ENCODE measurements at places on chromosomes 11 and 22.

DNA sequence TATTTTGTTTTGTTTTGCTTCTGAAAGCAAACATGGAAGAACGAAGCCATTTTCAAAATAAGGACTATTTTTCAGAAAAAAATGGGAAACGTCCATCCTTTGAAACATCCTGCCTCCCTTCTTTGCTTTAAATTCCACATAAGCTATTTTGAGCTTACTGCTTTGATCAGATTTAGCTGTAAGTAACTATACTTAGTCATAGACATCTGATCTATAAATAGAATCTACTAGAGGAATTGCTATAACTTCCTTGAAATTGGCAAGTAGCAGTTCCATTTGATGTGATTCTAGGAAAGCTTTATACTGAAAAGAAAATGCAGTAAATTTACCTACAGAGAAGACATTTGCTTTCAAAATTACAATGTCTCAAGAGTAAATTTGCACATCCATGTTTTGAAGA lies 305.8 kb downstream of the TTC28 start:
- no peak for DNase-seq

DNA sequence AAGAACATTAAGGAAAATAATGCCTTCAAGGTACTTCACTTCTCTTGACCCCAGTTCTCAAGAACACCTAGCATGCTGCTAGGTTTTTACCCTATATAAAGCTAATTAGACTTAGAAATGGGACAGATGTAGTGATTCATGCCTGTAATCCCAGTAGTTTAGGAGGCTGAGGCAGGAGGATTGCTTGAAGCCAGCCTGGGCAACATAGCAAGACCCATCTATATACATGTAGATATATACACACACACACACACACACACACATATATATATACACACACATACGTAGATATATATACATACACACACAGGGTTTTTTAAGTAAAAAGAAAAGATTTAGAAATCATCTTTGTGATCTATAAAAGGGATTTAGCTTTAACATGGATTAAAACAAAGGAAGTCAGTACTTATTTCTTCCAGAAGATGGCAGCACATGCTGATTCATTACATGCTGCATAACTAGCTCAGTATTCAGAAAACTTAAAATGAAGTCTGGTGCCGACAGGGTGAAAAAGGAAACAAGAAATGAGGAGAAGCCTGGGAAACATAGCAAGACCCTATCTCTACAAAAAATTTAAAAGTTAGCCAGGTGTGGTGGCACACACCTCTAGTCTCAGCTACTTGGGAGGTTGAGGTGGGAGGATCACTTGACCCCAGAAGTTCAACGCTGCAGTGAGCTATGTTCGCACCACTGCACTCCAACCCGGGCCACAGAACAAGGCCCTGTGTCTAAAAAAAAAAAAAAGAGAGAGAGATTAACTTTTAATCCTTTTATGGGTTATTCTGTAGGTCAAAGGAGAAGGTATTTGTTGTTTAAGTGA lies 28.5 kb upstream of the RBX1 start:
- no peak for DNase-seq

DNA sequence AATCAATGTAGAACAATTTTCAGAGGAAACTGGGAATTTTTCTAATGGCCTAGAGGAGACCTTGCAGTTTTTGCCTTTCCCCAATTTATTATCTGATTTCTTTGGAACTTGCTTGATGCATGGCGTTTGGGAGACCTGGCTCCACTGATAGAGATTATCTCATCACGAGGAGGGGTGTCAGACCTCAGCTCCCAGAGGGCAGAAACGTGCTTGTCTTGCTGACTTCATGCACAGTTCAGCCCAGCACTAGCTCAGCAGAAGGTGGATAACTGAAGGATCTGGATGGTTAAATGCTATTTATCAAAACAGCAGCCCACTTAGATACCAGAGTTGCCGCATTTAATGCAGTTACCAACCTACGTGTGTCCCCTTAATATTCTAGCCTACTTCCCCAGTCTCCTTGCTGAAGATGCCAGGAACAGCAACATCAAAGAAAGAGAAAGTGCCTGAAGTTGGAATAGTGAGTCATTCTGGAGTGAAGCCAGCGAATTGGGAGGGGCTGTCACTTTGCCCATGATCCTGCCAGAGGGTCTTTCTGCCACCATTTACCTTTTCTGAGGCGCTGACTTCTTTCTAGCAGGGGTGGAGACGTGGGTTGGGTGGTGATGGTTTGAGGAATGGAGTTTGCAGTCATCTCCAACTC lies 133.5 kb upstream of the CADM1 start:
- no peak for DNase-seq

- DNase-seq: no peak
Observed at GRCh38 chr22:50202130-50202666, 1.4 kb downstream of the SELENOO start.

- no peak for DNase-seq
Observed at GRCh38 chr11:30487200-30487898, 98.8 kb downstream of the MPPED2 start.

DNA sequence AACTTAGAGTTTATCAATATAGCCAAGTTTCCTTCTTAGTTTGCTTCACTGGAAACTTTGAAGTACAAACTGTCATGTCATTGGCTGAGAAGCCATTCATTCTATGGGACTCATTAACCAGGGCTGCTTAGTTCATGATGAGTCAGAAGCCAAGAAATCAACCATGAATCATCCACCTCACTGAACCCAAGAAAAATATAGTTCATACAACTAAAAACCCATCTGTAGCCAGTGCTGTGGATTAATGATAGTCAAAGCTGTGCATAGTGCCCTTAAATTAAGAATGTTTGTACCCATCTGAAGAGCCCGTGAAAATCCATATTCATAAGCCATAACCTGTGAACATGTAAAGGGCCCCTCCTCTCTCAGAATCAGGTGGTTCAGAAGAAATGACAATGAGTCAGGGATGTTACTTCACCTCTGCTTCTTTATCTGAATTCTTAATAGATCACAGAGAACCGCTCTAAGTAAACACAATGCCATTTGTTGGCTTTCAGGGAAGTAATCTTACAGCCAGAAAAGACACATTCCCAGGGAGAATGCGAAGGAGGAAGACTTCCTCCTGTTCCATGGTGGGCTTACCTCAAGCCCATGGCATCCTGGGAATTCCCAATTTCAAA lies 25.4 kb downstream of the MMP20 start:
- no peak for DNase-seq

GRCh38 chr11:78202733-78203167 lies 14.0 kb downstream of the USP35 start:
- DNase-seq: no peak

- DNase-seq: no peak
Observed at GRCh38 chr22:41745968-41746367, 46.7 kb downstream of the MEI1 start.

DNA sequence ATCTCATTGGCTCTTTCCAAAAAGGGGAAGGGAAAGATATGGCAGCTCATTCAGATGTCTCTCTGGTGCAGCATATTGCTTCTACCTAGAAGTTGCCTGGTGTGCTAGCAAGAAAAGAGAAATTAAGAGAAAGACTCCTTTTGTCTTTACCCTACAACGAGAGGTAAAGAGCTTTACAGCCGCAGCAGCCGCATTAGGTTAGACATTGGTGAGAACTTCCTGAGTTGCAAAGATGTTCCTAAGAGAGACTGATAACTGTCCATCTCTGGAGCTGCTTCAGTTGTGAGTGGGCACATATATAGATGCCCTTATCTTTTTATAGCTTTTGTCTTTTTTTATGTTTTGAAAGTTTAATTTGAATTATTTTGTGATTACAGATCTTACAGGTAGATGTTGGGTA lies 80.8 kb upstream of the NNMT start:
- DNase-seq: no peak

GRCh38 chr11:126701520-126701897 lies 299.1 kb downstream of the KIRREL3 start:
- DNase-seq: no peak

DNA sequence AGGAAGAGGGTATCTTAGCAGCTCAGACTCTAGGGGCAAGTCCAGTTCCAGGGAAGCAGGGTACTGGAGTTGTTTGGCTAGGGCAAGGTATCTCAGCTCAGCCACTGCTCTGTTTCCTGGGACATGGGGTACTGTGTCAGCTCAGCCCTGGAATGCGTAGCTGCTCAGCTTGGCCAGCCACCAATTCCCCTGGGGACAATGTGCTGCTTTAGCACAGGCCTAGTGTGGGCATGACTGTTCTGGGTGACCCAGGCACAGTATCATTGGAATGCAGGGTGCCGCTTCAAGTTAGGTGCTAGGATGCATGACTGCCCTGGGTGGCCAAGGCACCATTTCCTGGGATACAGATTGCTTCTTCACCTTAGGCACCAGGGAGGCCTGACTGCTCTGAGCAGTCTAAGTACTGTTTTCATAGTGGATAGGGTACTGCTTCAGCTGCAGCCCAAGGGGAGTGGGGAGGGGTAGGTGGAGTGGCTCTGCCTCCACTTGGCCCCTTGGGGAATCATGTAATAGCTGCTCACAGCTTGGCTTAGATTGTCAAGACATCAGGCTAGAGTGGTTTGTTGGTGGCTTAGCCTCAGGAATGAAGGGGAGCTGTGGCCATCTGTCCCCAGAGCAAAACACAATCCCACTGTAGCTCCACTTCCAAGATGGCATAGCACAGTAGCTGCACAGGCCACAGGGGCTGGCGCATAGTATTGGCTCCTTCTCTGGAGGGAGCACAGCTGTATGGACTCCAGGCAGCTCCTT lies 36.0 kb downstream of the MADD start:
- no peak for DNase-seq

DNA sequence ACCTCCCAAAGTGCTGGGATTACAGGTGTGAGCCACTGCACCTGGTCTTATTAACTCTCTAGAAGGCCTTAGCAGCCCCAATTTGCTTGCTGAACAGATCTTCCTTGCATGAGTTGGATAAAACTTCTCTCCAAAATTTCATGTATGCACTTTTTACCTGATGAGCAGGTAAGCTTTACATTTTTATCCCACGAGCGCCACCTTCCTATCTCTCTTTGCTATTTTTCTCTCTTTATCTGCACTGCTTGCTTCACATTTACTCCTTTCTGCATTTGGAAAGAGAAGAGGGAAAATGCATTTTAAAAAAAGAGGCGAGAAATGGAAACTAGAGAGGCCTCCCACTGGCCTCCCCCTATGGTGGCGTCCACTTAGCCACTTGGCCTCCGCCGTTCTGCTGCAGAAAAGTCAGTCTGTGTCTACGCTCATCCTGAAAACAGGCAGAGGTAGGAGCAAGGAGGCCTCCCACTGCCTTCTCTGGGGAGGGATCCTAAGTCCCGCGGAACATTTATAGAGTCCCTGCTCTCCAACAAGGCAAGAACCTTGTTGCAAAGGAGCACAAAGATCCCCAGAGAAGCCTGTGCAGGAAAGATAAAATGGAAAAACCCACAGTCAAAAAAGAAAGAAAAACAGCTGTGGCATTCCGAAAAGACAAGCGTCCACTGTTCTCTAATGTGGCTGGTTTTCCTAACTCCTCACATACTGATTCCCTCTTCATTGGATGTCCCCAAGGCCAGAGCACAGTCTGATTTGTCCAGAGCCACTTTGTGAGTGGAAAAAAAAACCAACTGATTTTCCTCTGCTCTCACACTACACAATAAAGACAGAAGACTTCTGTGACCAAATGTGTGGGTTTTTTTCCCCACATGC lies 62.2 kb upstream of the INCENP start:
- no peak for DNase-seq

GRCh38 chr22:39290724-39291161 lies 28.7 kb downstream of the RPL3 start:
- no peak for DNase-seq

DNA sequence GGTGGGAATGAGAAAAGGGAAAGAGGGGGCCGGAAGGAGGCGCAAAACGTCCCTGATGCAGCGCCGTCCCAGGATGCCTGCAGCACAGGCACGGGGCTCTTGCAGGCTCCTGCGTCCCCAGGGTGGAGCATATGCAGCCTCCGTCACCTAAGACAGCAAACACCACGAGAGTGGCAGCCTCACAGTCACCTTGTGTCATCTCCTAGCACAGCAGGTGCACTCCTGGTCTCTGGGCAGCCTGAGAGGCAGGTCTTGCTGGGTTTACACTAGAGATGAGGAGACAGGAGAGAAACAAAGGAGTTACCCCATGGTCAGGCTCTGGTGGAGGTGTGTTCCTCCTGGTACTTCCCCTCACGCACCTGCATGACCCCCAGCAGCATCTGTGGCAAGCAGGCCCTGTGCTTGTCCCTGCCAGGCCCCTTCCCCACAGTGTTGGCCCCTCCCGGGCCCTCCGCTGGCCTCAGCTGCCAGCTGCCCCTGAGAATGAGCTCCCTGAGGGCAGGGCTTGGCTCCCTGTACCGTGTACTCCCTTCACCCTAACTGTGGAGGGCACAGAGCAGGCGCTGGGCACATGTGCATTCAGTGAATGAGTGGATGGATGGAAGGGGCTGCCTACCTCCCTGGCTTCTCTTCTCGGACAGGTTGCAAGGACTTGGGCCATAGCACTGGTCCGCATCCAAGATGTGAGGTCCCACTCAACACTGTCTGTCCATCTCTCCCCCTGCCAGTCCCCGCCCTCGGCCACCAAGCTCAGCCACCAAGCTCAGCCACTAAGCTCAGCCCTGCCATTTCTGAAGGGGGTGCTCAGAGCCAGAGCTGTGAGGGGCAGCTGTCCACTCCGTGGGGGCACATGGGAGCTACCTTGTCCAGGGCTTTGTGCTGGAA lies 988.6 kb downstream of the BRD1 start:
- no peak for DNase-seq

DNA sequence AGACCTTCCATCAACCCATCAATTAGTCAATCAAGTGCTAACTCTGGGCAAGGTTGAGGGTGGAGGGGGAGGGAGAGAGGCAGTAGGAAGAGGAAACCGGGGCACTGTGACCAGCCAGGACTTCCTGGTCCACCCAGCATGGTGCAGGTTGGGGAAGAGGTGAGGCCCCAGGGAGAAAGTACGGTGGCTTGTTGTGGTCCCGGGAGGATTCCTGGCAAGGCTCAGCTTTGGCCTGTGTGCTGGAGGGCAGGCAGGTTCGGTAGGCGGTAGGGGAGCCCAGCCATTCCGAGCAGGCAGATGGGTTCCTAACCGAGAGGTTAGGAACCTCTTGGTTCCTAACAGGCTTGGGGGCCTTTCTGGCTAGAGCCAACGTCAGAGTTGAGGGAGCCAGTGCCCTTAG lies 10.8 kb downstream of the ST14 start:
- no peak for DNase-seq

GRCh38 chr22:20657963-20658362 lies 116.0 kb upstream of the SERPIND1 start:
- no peak for DNase-seq

DNA sequence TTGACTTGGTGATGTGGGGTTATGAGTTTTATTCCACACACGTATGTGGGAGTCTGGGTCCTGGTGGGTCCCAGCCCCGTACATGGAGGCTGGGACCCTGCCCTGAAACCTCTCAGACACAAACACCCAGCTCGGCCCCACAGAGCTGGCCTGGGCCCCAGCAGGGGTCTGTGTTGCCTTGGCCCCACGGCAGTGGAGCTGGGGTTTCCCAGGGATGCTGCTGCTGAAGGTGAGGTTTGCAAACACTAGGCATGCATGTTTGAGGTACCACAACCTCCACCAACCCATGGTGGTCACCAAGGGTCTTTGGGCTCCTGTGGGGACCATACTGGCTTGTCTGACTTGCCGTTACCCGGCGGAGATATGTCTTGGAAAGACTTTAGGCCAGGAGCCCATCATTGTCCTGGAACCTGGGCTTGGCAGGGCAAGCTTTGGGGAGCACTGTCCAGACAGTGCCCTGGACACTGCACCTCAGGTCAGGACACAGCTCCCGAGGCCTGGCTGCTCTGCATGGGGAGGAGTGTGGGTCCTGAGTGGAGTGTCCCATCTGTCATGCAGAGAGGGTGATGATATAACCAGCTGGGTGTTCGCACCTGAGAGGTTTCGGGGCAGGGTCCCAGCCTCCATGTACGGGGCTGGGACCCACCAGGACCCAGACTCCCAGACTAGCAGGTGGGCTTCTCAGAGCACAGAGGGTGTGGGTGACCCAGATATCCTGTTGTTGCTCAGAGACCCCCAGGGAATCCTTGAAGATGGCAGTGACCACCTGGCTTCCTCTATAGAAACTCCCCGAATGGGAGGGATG lies 63.3 kb downstream of the KCNQ1 start:
- DNase-seq: no peak

Measured in SHP77 treated with DMSO at 0.1 percent for 48 hours (cell line).